ENCODE measurements at places on chromosomes 16 and 17.

- peak; percentile 56 for DNase-seq
Observed at GRCh38 chr16:610513-611381, 20.0 kb upstream of the WFIKKN1 start.

- no peak for DNase-seq
Observed at GRCh38 chr16:57834936-57835335, 32.6 kb upstream of the KIFC3 start.

GRCh38 chr16:67517661-67518423, 10.8 kb upstream of the RIPOR1 start:
- DNase-seq, result no peak

DNA sequence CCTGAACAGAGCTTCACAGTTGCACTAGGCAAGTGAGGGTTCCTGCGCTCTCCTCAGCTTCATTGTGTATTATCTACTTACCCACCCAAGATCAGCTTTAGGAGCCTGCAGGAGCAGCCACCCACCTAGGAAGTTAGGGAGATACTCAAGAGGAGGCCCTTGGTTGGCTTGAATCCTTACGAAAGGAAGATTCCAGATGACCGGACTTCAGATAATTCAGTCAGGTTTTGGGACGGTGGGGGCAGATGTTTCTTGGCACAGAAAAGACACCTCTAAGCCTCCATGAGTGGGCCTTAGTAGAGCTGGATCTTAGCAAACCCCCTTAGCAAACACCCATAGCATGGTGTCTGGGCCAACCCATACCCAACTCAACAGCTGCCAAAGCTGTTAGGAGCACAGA, 2.4 kb upstream of the CBFB start:
- DNase-seq, result peak; percentile 11

- DNase-seq, result no peak
Observed at GRCh38 chr17:4719684-4720221, 9.3 kb downstream of the ARRB2 start.

GRCh38 chr17:12851901-12852435, 62.7 kb downstream of the ARHGAP44 start:
- DNase-seq, result no peak

DNA sequence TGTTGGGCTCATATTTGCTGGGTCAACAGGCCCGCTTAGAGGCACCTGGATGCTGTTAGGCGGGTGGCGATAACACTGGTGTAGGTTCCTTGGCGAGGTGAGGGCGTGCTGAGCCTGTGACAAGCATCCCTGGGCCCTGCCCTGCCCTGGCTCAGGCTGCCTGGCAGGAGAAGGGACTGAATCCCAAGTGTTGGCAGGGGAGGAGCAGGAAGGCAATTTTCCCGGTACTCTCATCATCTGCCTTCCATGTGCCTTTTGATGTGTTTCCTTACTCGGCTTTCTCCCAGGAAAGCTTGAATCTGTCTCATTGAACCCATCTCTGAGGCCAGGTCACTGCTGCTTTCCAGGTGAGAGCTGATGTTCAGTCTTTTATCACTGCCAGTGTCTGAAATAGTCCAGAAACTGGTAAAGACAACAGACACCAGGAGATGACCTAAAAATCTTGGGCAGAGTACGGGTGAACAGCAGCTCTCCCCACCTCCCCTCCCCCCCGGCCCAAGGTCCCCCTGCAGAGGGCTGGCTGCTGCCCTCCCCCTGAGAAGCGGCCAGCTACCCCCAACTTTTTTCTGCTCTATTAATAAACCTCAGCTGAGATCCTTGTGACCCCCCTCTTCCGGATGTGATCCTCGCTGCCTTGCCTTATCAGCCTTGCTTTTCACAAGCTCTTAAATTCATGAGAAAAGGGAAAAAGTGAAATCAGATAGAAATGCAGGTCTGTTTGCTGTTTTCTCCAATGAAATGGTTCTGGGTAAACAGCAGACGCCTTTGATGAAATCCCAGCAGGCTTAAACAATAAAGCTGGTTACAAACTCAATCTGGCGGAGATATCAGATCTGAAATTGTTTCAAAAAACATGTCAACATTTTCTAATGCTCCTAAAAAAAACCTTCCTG, 29.0 kb downstream of the RTN4RL1 start:
- no peak for DNase-seq

DNA sequence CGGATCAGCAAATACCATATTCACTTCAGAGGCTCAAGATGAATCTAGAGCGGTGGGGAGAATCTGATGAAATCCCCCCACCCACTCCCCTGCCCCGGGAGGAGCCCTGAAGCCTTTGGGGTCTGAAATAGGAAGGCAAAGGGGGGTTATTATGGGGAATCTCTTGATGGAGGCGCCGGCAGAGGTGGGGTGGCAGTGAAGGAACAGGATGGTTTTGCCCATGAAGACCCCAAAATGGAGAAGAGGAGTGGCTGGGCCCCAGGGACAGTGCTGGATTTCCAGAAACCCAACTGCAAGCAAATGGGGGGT, 637 bp downstream of the WNT3 start:
- no peak for DNase-seq

GRCh38 chr17:27049104-27049784, 244.7 kb upstream of the WSB1 start:
- no peak for DNase-seq

- no peak for DNase-seq
Observed at GRCh38 chr17:79006046-79006445, 3.5 kb downstream of the CANT1 start.

- no peak for DNase-seq
Observed at GRCh38 chr16:6193718-6194117, 1096.1 kb upstream of the EEF2KMT start.

GRCh38 chr16:29877266-29877961, 14.4 kb upstream of the CDIPT start:
- DNase-seq, result peak; percentile 48

- no peak for DNase-seq
Observed at GRCh38 chr16:88782454-88783390, 2.3 kb downstream of the PIEZO1 start.

DNA sequence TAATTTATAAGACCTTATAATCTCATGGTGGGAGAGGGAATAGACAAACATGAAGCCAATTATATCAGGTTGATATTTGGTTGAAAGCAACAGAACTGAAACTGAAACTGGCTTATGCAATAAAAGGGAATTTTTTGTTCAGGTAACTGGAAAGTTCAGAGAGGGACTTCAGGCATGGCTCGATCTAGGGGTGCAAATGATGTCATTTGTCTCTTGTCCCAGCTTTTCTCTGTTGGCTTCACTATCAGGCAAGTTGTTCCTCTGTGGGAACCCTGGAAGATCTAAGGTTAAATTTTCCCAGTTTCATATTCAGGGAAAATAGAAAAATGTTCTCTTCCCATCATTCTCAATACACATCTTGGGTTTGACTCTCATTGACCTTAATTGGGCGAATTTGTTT, 59.8 kb downstream of the OTOA start:
- DNase-seq, result no peak

GRCh38 chr17:1882836-1883235, 53.0 kb downstream of the RPA1 start:
- DNase-seq, result no peak

DNA sequence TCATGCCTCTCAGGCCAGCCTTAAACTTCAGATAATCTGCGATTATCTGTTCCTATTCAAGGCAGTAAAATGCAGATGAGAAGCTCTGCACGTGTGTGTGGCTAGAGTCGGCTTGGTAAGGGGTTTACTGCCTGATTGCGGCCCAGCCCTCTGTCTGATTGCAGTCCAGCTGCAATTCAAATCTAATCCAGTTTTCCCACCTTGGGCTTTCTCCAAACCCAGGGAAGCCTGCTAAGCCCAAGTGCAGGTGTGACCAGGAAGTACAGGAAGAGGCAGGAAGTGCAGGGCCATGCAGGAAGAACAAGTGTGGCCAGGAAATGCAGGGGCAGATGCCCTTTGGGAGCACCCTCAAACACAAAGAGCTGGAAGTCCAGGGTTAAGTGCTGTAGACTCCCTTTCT, 314.9 kb downstream of the CEP112 start:
- DNase-seq, result no peak

GRCh38 chr17:38706505-38707216, 1.6 kb downstream of the MLLT6 start:
- DNase-seq, result no peak

DNA sequence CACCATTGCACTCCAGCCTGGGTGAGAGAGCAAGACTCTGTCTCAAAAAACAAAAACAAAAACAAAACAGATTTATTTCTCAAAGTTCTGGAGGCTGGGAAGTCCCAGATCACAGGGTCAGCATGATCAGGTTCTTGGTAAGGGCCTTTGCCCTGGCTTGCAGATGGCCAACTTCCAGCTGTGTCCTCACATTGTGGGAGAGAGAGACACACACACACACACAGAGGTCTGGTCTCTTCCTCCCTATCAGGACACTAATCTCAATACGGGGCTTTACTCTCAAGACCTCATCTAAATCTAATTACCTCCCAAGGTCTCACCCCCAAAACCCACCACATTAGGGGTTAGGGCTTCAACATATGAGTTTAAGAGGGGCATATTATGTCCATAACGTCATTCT, 26.4 kb upstream of the TAOK1 start:
- no peak for DNase-seq

DNA sequence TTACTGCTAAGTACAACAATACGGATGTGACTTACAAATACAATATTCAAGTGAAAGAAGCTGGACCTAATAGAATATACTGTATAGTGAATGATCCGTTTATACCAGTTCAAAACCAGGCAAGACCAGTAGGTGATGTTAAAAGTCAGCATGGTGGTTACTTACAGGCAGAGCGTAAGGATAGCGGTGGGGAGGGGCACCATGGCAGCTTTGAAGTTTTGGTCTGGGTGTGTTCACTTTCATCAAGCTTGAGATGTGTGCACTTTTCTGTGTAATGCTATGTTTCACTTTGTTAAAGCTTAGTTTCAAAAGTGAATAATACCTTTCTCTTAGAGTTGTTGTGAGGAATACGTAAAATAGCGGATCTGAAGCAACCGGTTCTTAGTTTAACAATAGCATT, 16.5 kb upstream of the SLC35G3 start:
- no peak for DNase-seq

GRCh38 chr17:82243648-82244412, 15.0 kb downstream of the SLC16A3 start:
- DNase-seq, result no peak

DNA sequence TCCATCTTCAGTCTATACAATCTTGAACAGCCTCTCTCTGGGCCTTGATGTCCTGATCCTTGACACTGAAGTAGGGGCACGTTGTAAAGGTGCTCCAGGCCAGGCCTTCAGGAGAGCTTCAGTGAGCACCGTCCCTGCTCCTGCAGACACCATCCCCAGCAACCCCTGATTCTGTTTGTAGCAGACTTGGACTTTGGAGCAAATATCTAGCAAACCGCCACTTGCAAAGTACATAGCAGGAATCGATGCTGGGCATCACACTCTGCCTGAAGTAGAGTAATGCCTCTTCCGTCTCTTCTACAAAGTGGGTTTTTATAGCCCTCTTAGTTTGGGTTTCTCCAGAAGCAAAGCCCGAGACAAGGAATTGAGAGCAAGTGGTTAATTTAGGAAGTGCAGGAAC, 169.1 kb downstream of the SALL1 start:
- DNase-seq, result no peak

GRCh38 chr16:88130681-88131080, 179.4 kb downstream of the BANP start:
- DNase-seq, result no peak

DNA sequence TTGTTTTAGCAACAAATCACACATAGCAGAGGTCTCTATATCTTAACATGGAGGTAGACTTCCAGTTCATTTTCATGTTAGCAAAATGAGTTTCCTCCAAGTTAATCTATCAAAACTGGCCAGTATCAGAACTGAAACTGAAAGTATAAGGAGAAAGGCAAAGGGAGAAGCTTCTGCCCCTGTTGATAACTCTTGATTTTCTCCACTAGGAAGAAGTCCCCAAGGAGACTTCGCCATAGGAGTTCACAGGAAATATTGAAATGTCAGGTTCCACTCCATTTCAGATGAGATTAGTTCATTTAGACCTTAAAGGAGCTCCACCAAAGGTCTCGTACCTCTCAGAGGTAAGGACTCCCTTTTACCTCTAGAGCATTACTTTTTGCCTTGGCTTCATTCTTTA, 1.2 kb upstream of the OGFOD3 start:
- DNase-seq, result no peak

- DNase-seq, result no peak
Observed at GRCh38 chr17:7508846-7509245, 24.7 kb downstream of the POLR2A start.

DNA sequence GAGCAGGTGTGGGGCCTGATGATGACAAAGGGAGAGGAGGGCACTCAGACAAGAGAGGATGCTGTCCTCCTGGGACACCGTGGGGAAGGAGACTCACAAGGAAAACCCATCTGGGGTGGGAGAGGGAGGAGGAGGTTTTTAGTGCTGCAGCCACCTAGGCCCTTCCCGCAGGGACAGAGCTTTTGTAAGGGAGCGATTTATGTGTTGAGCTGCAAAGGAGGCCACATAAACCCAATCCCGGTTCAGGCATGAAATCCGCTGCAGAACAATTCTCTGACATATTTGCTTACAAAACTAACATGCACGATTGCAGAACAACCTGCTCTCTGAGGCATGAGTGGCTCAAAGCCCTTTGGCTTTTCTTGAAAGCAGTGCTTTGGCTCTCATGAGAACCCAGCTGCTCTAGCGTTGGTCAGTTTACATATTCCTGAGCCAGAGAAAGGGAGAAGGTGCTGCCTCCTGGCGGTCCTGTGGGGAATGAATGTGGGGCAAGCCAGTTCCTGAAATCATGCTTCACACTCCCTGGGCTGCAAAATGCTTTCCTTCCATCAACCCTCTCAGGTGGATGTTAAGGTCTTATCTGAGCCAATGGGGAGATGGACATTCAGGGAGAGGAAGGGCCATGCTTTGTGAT, 122.4 kb upstream of the NLRP1 start:
- DNase-seq, result peak; percentile 55

- DNase-seq, result no peak
Observed at GRCh38 chr16:35570946-35571345, 2111.5 kb downstream of the TP53TG3F start.

DNA sequence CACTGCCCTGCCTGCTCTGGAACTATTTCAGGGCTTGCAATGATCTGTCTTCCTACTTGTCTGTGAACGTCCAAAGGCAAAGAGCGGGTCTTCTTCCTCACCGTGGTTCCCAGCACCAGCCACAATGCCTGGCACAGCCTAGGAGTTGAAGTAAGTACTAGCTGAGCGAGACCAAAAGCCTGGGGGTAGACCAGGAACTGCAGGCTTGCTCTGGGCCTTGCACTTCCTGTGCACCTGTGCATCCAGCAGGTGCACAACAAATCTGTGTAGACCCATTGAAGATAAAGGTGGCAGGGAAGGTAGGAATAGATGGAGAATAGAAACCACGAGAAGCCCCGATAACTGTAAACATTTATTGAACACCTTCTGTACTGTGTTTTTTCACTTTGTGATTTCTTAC, 4.6 kb downstream of the FAM171A2 start:
- no peak for DNase-seq

DNA sequence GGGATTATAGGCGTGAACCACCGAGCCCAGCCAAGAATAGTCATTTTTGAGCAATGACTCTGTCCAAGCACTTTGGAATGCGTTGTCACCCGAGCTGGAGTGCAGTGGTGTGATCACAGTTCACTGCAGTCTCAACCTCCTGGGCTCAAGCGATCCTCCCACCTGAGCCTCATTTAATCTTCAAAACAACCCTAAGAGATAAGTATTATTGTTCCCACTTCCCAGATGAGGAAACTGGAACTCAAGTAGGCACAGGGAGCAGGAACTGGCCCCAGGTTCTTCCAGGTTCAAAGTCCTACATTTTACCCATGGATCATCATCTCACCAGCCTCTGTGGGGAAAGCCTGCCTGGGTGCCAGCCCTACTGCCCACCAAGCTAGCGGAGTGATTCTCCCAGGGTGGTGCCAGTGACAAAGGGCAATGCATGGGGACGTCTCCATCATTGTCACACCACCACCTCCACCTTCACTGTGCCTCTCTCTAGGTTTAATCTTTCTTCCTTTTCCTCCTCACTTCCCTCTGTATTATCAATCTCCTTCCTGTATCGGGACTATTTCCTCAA, 11.3 kb upstream of the RNF157 start:
- peak; percentile 21 for DNase-seq
